Umbilical cord (tissue), 2 donors: ENCODE measurements at places on chromosomes 4 and X. TPM values are rescaled to one million over a fixed set of nuclear protein-coding genes. Genes with fewer than 3 reads are reported as not detected.

PCYT1B gene
- 5.1 TPM for total RNA-seq

DNA sequence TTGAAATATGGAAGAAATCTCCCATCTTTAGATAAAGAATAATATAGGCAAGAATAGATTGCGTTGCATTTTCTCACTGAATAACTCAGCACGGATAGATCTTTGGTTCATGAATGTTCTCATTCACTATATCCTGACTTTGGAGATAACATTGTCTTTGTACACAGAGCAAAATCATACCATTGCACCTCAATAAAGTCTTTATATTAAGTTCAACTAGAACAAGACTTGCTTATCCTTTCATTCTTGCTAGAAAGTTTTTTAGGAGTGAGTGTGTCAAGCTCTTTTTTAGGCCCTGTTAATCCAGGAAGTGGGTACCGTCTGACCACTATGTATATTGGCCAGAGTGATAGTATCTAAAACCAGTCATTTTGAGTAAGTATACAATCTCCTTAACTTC lies 658.7 kb downstream of the FSTL5 start:
- DNase-seq = no peak

DCTD gene
- 37.3 TPM for total RNA-seq

DNA sequence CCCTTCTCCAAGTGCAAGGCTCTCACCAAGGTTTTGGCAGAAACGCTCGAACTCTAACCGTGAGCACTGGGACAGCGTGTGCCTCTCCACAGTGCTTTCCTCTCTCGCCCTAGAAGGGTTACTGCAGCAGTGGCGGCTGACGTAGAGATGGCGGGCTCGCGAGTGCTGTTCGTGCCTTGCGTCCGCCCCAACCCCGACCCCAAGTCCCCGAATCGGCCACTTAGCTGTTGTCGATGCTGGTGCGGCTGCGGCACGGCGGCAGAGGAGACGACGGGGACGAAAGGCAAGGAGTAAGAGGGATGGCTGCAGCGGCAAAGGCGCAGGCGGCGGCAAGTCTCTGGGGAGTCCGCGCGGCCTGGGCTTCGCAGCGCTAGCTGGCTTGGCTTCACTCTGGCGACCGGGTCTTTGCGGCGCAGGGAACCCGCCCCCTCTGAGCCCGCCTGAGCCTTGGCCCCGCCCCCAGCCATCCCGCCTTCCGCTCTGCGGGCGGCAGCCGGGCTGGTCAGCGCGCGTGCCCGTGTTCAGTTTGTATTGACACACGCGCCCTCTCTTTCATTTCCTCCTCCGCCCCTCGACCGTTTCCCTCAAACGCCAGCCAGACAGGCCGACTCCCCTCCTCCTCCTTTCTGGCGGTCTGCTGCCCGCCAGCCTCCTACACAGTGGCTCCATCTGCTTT lies at the start of gene SPIN4:
Gene SPIN4, minus strand, starts transcription at position 392 of the 676 bp plus-strand sequence. CDS start 513 bp downstream, outside the sequence.
- DNase-seq = peak; percentile 93

- DNase-seq = no peak
Observed at GRCh38 chr4:64538219-64538618, 129.0 kb upstream of the TECRL start.

DNA sequence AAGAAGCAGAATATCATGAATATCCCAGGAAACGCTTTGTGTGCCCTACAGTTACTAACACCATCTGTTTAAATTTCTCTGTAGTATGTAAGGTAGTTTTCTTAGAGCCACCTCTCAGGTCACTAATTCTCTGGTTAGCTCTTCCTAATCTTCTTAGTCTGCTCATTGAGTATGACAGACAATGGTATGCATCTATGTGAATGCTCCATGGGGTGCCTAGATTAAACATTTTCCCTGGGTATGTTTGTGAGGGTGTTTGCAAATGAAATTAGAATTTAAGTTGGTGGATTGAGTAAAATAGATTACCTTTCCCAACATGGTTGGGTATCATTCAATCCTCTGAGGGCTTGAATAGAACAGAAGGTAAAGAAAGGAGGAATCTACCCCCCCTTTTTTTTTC lies 233.0 kb downstream of the PCDH18 start:
- no peak for DNase-seq

DNA sequence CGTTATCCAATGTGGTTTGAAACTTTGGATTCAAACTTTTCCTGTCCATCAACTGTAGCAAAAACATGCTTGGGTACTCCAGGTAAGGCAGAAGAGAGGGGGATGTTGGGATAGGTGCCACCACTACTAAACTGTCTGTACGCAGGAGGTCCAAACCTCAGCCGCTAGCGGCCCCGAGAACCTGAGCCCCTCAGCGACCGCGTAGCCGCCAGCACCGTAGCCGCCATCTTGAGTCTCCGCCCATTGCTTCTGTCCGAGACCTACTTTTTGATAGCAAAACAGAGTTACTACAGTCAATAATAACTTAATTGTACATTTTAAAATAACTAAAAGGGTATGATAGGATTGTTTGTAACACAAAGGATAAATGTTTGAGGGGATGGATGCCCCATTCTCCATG lies 119.9 kb upstream of the GRID2 start:
- DNase-seq = no peak

GRCh38 chr4:4472344-4472958 lies 69.4 kb downstream of the STX18 start:
- DNase-seq = no peak

- DNase-seq = peak; percentile 6
Observed at GRCh38 chr4:10239982-10240654, 123.5 kb upstream of the WDR1 start.

- no peak for DNase-seq
Observed at GRCh38 chrX:113962343-113962742, 621.5 kb upstream of the HTR2C start.
